CD14-positive monocyte (primary cell): ENCODE measurements at places on chromosomes 12 and 14.

- no peak overlapping the region for H3K27ac ChIP-seq
- DNase-seq: no peak
- H3K27me3 ChIP-seq: no peaks in the 10 kb centered on the region
- H3K4me1 ChIP-seq: no peaks in the 10 kb centered on the region
- no peak overlapping the region for H3K4me3 ChIP-seq
Measured at GRCh38 chr12:109440851-109441490, 36.1 kb downstream of the KCTD10 start.

GRCh38 chr12:129657179-129657578, 246.6 kb downstream of the TMEM132D start:
- H3K27me3 ChIP-seq: no peaks in the 10 kb centered on the region
- H3K4me3 ChIP-seq: no peak overlapping the region
- no peaks in the 10 kb centered on the region for H3K36me3 ChIP-seq
- DNase-seq: no peak

DNA sequence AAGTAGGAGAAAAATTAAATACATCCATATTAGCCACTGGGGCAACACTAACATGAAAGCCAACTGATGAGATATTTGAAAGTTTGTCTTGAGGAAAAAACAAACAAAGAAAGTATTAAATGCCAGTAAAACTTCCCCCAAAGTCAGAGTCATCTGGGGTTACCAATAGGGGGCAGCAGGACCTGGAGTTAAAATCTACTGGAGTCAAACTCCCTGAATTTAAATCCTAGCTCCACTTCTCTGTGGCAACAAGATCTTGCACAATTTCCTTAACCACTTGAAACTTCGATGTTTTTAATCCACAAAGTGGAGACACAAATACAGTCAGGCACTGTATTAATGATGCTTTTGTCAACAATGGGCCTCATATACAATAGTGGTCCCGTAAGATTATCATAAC, 14.4 kb downstream of the PLEKHG7 start:
- H3K27me3 ChIP-seq: no peaks in the 10 kb centered on the region
- H3K27ac ChIP-seq: no peak overlapping the region
- H3K4me3 ChIP-seq: no peak overlapping the region
- DNase-seq: peak; percentile 5

DNA sequence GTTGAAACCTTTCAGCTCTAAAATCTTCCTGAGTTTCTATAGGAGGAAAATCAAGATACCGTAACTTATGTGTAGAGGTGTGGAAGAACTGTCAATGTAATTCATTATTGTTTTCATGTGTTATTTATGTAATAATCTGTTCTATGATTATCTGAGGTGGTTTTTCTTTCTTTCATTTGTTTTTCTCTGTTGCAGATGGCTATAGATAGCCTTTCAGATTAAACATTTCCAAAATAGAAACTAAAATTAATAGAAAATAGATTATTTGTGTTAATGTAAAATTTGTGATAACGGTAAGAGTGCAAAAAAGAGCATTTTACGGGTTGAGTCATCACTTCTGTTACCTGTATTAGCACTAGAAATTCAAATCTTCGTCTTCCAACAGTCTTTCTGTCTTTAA, 128.8 kb downstream of the SYNE2 start:
- H3K27ac ChIP-seq: no peak overlapping the region
- no peaks in the 10 kb centered on the region for H3K4me1 ChIP-seq
- H3K4me3 ChIP-seq: no peak overlapping the region
- H3K36me3 ChIP-seq: no peaks in the 10 kb centered on the region
- H3K27me3 ChIP-seq: no peaks in the 10 kb centered on the region
- DNase-seq: no peak

DNA sequence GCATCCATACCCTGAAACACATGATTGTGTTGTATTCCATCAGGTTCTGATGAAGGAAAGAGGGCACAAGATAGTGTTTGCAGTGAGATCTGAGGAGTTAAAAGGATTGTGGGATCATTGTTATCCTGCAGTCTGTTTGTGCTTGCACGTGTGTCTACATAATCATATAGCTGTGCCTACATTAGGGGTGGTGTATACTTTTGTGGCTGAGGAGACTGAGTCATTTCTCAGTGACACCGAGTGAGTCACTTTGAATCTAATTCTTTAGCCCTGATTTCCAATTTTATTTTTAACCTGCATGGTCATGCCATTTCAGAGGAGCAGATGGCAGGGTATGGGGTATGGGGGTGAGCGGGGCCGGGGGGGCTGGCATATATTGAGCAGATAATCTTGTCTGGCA, 133.2 kb downstream of the ANO4 start:
- DNase-seq: no peak
- H3K27me3 ChIP-seq: no peaks in the 10 kb centered on the region
- H3K27ac ChIP-seq: no peak overlapping the region
- no peak overlapping the region for H3K4me3 ChIP-seq
- H3K4me1 ChIP-seq: no peaks in the 10 kb centered on the region

DNA sequence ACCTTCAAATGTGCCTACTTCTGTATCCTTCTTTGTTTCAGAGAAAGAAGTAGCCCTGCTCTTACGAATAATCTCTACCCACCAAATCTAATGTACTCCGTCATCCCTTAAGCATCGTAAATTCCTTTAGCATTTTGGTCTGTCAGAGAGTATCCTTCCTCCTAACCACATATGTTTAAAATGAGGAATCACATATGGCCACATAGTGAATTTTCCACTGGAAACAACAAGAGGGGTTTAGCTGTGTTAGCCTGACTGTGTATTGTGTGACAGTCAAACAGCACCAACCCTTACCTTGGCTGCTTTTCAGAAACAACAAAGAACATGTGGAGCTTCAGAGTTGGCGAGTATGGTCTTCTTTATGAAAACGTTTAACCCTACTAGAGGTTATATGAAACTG, 5.5 kb downstream of the LUM start:
- DNase-seq: no peak
- no peaks in the 10 kb centered on the region for H3K36me3 ChIP-seq
- no peaks in the 10 kb centered on the region for H3K4me1 ChIP-seq
- H3K27ac ChIP-seq: no peak overlapping the region
- H3K27me3 ChIP-seq: no peaks in the 10 kb centered on the region

DNA sequence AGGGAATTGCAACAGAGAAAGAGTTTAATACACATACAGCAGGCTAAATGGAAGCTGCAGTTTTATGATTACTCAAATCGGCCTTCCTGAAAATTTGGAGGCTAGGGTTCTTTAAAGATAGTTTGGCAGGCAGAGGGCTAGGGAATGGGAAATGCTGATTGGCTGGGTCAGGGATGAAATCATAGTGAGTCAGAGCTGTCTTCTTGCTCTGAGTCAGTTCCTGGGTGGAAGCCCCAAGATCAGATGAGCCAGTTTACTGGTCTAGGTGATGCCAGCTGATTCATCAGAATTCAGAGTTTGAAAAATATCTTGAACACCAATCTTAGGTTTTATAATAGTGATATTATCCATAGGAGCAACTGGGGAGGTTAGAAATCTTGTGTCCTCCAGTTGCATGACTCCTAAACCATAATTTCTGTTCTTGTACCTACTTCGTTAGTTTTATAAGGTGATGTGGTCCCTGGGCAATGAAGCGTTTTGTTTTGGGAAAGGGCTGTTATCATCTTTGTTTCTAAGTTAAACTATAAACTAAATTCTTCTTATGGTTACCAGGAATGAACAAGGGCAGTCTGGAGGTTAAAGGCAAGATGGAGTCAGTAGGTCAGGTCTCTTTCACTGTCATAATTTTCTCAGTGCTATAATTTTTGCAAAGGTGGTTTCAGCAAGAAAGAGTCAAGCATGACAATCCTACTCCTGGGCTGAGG, 257.8 kb upstream of the CCDC196 start:
- no peak overlapping the region for H3K27ac ChIP-seq
- H3K27me3 ChIP-seq: no peaks in the 10 kb centered on the region

- H3K27me3 ChIP-seq: peaks cover 5% of the 10 kb centered on the region
- peaks cover 10% of the 10 kb centered on the region for H3K4me1 ChIP-seq
- no peaks in the 10 kb centered on the region for H3K36me3 ChIP-seq
Measured at GRCh38 chr12:31586728-31587127, 4.2 kb downstream of the DENND5B start.

GRCh38 chr12:58668233-58668632, 252.1 kb downstream of the LRIG3 start:
- H3K36me3 ChIP-seq: no peaks in the 10 kb centered on the region
- H3K27ac ChIP-seq: no peak overlapping the region
- no peaks in the 10 kb centered on the region for H3K27me3 ChIP-seq
- DNase-seq: no peak
- no peaks in the 10 kb centered on the region for H3K4me1 ChIP-seq
- H3K4me3 ChIP-seq: no peak overlapping the region

- H3K4me3 ChIP-seq: peak overlapping the region; percentile 100
- no peaks in the 10 kb centered on the region for H3K27me3 ChIP-seq
- no peaks in the 10 kb centered on the region for H3K36me3 ChIP-seq
- no peak for DNase-seq
- H3K27ac ChIP-seq: no peak overlapping the region
Measured at GRCh38 chr12:9866860-9867269, 2.3 kb downstream of the CLEC2B start.

GRCh38 chr12:66236969-66237368, 48.0 kb downstream of the IRAK3 start:
- peak overlapping the region; percentile 60 for H3K27ac ChIP-seq
- H3K36me3 ChIP-seq: peaks cover 7% of the 10 kb centered on the region
- H3K4me3 ChIP-seq: no peak overlapping the region
- peaks cover 79% of the 10 kb centered on the region for H3K4me1 ChIP-seq
- no peaks in the 10 kb centered on the region for H3K27me3 ChIP-seq

DNA sequence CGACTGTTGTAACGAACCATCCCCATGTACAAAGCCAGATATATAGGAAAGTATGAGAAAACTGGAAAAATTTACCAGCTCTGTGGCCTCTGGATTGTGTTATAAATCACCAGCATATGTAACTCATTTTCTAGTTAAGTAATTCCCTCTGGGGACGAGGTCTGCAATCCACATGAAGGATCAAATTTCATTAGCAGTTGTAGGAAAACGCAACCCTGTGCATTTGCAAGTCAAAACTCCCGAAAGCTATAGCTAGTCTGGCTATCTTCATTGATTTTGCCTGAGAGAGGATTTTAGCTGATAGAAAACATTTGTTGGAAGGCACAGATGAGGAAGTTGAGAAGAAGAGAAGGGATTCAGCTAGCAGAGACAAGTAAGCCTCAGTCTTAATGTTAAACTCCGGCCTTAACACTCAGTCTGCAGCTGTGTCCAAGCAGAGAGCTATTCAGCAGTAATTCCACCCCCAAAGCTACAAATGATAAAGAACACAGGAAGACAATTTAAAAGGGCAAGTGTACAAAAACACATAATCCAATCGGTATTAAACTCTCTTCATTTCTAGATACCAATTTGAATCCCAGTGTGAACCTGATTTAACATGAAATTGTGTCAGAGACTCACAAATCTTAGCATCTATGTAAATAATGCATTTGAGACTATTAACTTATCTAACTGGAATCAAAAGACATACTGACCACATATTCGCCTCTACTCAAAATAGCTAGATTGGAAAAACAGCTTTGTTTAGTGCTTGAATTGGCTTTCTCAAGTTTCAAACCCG, 54.2 kb upstream of the CERS5 start:
- H3K27ac ChIP-seq: no peak overlapping the region
- no peaks in the 10 kb centered on the region for H3K36me3 ChIP-seq
- H3K4me1 ChIP-seq: peaks cover 30% of the 10 kb centered on the region
- no peaks in the 10 kb centered on the region for H3K27me3 ChIP-seq
- DNase-seq: peak; percentile 5
- H3K4me3 ChIP-seq: no peak overlapping the region

GRCh38 chr14:50862036-50862570, 9.8 kb upstream of the ABHD12B start:
- no peaks in the 10 kb centered on the region for H3K36me3 ChIP-seq
- H3K4me3 ChIP-seq: no peak overlapping the region
- no peak for DNase-seq
- peaks cover 21% of the 10 kb centered on the region for H3K4me1 ChIP-seq

DNA sequence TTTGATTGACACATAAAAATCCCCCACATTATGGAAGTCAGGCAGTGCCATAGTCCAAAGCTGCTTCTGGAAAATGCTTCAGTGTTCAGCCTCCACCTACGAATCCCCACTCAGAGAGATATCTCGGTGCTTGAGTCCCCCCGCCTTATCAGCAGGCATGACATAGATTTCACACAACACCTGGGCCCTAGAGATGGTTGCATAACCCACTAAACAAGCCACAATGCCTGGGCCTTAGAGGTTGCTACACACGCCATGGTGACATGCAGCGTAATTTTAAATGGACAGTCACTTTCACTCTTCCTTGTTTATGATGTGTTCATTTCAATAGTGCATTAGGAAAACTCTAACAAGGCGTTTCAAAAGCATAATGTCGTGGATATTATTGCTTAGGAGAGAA, 38.0 kb downstream of the CCDC60 start:
- no peaks in the 10 kb centered on the region for H3K36me3 ChIP-seq
- no peak overlapping the region for H3K4me3 ChIP-seq
- DNase-seq: no peak
- peaks cover 24% of the 10 kb centered on the region for H3K4me1 ChIP-seq
- no peaks in the 10 kb centered on the region for H3K27me3 ChIP-seq
- no peak overlapping the region for H3K27ac ChIP-seq

DNA sequence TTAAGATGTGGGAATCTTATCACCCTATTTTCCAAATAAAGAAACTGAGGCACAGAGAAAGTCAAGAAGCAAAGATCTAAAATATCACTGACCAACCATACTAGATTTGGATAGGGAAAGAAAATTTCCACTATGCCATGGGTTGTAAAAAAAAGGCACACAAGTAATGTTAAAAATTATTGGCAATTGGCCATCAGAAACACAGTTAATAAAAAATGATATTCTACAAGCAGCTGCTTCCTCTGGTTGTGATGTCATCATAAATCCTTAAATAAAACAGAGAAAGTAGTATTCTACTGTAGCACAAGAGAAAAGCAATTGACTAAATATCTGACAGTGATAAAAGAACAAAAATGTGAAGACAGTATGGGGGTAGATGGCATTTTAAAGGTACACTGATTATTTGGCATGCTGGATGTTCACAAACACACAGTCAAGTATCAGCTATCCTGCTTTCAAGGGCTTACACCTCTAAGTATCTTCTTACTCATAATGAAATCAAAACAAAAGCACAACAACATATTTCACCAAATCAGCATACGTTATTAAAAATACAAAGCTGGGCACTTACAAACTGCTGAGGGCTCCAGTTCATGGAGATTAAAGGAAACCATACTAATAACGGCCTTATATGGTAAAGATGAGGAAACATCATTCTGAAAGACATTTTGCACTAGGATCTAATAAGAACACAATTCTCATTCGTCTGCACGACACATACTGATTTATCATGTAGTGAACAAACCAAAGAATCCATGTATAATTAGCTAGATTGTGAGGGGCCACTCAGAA, 45.7 kb downstream of the CORO1C start:
- no peak overlapping the region for H3K4me3 ChIP-seq
- no peak overlapping the region for H3K27ac ChIP-seq
- H3K4me1 ChIP-seq: peaks cover 33% of the 10 kb centered on the region
- no peak for DNase-seq
- no peaks in the 10 kb centered on the region for H3K36me3 ChIP-seq

DNA sequence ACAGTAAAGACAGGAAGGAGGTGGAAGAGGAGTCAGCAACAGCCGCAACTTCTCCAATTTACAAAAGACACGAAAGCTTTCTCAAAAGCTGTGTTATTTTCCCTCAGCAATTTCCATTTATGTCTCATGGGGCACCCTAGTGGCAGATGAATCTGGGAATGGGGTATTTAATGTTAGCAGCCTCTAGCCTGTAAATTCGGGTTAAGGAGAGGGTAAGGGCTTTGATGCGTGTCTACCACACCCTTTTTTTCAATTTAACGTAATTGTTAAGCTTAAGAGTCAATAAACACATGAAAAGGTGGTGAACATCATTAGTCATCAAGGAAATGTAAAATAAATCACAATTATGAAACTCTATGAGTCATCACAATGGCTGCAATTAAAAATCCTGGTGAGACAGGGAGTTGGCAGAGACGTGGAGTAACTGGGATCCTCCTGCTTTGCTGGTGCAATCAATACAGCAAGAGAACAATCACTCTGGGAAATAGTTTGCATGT, 986.4 kb downstream of the AACS start:
- no peak overlapping the region for H3K4me3 ChIP-seq
- no peak for DNase-seq
- no peaks in the 10 kb centered on the region for H3K27me3 ChIP-seq
